ENCODE measurements at places on chromosomes 5 and 9.

DNA sequence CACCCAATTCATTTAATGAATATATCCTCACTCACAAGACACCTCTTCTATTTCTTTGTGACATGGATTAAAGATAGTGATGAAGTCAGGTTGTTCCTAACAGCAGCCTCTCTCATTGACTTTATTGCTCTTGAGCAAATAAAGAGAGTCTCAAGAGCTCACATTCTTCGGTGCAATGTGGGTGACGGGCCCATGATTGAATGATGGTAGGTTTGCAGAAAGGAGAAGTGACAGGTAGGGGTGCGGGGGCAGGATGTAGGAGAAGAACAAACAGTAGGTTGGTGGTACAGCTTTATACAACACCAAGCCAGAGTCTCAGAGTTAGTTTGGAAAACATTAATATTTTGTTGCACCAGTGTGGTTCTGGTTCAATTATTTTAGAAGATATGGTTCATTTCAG, 122.2 kb downstream of the SLIT3 start:
- DNase-seq = no peak

- DNase-seq = no peak
These were observed 163.4 kb downstream of the FER start for GRCh38 chr5:108911055-108911454.

GRCh38 chr5:170268884-170269283, 28.7 kb downstream of the LCP2 start:
- DNase-seq = no peak

DNA sequence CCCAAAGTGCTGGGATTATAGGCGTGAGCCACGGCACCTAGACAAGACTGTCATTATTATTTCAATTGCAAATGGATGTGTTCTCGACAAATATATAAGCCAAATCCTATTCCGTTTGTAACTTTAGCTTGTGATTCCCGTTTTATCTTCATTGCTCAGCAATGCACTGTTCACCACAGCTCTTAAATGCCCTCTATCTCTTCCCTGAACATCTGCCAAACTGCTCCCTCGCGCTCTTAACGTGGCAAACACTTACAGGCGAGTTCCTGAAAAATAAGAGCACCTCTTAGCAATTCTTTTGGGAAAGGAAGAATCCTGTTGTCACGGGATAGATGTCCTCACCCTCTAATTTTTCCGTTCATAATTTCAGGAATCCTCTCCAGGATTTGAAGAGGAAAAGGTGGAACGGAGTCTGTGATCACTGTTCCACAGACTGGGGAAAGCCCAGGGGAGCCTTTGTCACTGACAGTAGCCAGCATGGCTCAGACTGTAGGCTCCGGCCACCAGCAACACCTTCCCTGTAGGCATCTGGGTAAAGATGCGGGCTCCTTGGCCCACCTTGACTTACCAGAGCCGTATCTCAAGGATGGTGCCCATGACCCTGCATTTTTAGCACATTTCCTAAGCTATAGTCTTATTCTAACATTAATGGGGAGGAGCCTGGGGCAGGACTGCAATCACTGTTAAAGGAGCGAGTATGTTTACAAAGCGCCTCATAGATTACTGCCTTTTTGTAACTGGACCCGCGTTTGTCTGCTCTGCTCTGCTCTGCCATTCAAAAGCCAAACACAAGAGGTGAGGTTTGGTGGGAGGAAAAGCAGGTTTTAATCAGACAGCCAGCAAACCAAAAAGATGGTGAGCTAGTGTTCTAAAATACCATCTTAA, 20.2 kb upstream of the GNPDA1 start:
- DNase-seq = no peak

DNA sequence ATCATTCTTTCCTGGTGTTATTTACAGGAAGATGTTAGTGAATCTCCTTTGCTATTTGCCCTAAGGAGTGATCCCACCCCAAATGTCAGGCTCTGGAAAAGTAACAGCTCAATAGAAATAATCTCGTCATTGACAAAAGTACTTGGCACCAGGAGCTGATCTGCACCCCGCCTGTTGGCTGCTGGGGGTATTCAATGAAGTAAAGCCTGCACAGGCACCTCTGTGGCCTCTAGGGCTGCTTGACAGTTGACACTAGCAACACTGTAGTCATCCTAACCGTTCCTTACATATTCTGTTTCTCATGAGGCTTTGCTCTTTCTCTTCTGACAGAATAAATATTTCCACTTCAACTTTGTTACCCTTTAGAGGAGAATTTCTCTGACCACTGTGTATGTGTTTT, 103.4 kb downstream of the DOCK2 start:
- DNase-seq = no peak

DNA sequence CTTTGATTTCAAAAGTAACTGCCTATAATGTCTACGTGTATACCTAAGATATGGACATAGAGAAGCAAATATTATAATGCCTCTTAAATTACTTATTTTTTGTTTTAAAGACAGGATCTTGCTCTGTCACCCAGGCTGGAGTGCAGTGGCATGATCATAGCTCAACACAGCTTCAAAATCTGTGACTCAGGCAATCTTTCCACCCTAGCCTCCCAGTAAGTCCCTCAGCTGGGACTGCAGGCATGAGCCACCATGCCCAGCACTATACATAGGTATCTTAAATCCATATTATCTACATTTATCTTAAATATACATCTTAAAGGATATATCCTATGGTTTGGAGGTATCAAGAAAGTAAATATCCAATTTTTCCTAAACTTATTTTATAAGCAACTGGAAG, 261.2 kb downstream of the ARL15 start:
- no peak for DNase-seq

- DNase-seq = no peak
These were observed 20.5 kb upstream of the CSF1R start for GRCh38 chr5:150106674-150107426.

DNA sequence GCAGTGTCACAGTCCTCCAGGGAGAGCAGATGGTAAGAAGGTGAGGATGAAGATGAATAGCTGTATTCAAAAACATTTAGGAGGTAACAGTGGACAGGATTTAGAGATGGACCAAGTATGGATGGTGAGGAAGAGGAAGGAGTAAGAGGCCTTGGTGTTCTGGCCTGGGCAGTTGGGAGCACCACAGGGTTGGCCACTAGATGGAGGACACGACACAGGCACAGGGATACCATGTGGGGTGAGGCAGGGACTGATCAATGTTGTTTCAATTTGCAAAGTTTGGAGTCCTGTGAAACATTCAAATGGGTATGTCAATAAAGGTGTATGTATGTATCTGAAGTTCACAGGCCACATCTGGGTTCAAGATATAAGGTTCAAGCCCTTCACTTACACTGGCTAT, 141.1 kb upstream of the RASEF start:
- no peak for DNase-seq

- peak; percentile 27 for DNase-seq
These were observed at the start of gene AIF1L for GRCh38 chr9:131096269-131097125. AIF1L (plus strand) TSS chr9:131096531; CDS start chr9:131096630, 99 bp downstream.

DNA sequence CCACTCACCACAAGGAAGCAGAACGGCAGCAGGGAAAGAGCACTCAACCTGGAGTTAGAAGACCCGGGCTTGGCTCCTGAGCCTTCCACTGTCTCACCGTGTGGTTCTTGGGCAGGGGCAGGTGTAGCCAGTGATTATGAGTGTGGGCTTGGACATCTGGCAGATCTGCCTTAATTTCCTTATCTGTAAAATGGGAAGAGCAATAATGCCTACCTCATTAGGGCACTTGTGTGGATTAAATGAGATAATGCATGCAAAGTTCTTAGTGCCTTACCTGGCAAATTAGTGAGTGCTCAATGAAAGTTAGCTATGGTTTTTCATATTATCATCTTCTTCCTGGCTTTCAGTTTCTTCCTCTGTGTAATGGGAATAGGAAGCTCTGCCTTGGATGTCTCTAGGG, 28.1 kb upstream of the COL15A1 start:
- no peak for DNase-seq

GRCh38 chr9:89781838-89782540, 177.2 kb downstream of the GADD45G start:
- DNase-seq = peak; percentile 19

- no peak for DNase-seq
These were observed 8.4 kb upstream of the ACOT12 start for GRCh38 chr5:81402192-81402930.

- DNase-seq = no peak
These were observed 539.7 kb downstream of the ACTL7B start for GRCh38 chr9:108316066-108316465.

- DNase-seq = no peak
These were observed 10.9 kb upstream of the ARHGEF28 start for GRCh38 chr5:73615085-73615484.
